T-helper 2 cell treated with Interferon-gamma antibody and Interleukin-4, amounts not matched to agents 5 μg/mL and 100 μg/mL, for 36 hours (primary cell): ENCODE measurements at places on chromosomes 1 and 21.

GRCh38 chr1:30700528-30701257 is 22.7 kb downstream of the MATN1 start:
- no peak for DNase-seq

- no peak for DNase-seq
Observed at GRCh38 chr1:170682169-170682568, 18.2 kb downstream of the PRRX1 start.

- DNase-seq: no peak
Observed at GRCh38 chr1:204203206-204203767, 7.0 kb upstream of the KISS1 start.

DNA sequence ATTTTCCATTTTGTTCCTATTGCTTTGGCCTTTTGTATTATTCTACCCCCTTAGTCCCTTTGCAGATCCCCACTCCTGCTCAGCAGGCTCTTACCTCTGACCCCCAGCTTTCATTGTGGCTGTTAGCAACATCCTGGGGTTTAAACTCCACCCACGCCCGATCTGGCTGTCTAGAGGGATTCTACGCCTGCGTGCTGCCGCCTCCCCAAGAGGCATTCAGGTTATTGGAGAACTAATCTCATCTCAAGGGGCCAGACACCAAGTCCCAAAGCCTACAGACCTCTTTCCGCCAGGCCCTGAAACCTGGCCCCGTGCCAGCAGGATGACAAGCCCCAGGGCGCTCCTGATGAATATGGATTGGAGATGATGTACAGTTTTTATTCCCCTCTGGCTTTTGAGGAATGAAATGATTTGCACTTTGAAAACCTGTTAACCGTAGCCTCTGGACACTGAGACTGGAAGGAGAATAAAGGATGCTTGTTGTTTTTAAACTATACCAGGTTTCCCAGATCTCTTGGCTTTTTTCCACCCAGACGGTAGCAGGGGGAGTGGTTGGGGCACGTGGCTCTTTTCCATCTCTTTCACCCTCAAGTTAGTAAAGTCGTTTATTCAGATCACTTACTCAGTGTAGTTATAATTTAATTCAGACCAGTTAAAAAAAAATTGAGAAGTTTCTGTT is 14.5 kb upstream of the IKBKE start:
- DNase-seq: no peak

DNA sequence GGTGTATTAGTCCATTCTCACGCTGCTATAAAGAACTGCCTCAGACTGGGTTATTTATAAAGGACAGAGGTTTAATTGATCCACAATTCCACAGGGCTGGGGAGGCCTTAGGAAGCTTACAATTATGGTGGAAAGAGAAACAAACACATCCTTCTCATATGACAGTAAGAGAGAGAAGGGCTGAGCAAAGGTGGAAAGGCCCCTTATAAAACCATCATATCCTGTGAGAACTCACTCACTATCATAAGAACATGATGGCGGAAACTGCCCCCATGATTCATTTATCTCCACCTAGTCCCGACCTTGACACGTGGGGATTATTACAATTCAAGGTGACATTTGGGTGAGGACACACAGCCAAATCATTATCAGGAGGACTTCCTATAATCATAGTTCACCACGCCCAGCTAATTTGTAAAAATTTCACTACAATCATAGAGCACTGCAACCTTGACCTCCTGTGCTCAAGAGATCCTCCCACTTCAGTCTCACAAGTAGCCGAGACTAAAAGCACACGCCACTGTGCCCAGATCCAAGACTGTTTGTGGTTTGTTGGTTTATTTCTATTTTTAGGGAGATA is 164.9 kb downstream of the RERE start:
- no peak for DNase-seq

GRCh38 chr1:10733474-10734366 is 62.7 kb downstream of the CASZ1 start:
- peak; percentile 64 for DNase-seq

- no peak for DNase-seq
Observed at GRCh38 chr1:197439708-197440280, 171.7 kb downstream of the CRB1 start.

GRCh38 chr1:36667836-36668235 is 185.1 kb upstream of the CSF3R start:
- no peak for DNase-seq

- no peak for DNase-seq
Observed at GRCh38 chr1:63124666-63125191, 197.6 kb upstream of the FOXD3 start.

GRCh38 chr21:18940791-18941190 is 537.2 kb upstream of the TMPRSS15 start:
- DNase-seq: no peak

GRCh38 chr1:24018611-24019580 is 38.8 kb upstream of the SRSF10 start:
- DNase-seq: no peak

DNA sequence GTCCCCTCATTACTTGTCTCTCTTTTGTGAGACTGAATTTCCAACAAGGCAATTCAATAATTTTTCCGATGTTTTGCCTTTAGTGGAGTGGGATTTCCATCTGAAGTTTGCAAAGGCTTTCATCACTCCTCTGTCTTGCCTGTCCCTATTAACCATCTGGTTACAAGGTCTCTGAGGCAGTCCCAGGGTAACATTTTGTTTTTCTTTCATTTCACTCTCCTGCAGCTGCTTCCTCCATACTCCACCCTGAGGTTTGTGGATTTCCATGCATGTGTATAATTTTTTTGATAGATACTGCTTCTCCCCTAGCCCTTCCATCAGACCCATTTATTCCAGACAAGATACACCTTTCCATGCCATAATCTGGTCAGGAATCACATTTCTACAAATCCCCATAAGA is 366.8 kb downstream of the PTBP2 start:
- no peak for DNase-seq

DNA sequence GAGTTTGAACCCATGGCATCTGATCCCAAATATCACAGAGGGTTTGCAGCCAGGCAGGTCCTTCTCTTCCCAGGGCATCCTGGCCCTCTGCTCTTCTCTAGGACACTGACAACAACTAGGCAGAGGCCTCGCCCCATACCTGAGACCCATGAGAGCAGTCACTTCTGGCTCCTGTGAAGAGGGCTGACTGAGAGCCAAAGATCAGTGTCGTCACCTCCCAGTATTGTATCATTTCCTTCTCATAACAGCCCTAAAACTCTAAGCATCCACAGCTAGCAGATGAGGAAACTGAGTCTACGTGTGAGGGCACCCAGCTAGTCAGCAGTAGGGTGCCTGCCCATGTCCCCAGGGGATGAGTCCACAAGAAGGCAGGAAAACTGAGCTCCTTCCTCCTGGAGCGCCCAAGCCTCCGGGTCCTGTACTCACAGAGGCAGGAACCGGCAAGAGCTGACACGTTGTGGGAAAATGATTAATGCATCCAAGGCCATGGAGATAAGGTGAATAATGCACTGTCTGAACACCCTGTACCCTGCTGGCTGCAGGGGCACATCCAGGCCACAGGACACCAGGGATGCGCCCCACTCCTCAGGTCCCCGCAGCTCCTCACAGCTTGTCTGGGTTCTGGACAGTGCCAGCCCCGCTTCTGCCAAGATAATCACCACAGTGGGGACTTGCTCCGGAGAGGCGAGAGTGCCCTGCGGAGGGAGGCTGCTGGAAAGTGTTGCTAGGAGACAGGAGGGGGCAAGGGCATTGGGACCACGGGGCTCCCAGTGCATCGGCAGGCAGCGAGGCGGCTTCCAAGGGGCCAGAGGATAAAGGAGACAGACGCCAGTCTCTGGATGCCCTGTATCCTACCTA is 340.0 kb downstream of the NPHP4 start:
- no peak for DNase-seq

DNA sequence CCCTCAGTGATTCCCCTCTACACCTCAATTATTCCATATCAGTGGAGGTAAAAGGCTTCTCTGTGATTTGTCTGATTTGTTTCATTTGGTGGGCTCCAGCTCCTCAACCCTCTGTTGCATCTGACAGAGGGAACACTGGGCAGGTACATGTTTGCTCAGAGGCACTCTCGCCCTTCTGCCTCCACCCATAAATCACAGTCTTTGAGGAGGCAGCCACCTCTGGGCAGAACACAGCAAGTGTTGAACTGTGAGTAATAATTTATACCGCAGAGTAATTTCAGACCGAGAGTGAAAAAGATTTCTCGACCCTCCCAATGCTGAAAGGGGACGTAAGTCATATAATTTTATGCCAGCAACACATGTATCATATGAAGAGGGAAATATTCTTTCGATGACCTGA is 330.1 kb upstream of the PBX1 start:
- DNase-seq: no peak

DNA sequence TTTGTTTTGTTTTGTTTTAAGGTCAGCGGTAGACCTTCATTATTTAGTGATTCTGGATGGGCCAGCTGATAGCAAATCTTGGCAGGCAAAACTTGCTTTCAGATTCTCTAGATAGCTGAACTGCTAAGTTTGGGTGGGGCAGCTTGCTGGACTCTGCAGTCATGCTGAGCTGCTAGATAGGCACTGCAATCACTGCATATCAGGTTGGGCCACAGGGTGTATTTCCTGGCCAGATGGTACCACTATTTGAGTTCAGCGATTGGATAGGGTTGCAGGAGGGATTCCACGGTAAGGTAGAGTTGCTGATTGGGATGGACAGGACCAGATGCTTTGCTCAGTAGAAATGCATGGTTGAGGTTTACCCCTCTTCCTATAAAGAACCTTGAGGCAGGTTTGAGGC is 579.3 kb upstream of the ADGRL4 start:
- DNase-seq: no peak

DNA sequence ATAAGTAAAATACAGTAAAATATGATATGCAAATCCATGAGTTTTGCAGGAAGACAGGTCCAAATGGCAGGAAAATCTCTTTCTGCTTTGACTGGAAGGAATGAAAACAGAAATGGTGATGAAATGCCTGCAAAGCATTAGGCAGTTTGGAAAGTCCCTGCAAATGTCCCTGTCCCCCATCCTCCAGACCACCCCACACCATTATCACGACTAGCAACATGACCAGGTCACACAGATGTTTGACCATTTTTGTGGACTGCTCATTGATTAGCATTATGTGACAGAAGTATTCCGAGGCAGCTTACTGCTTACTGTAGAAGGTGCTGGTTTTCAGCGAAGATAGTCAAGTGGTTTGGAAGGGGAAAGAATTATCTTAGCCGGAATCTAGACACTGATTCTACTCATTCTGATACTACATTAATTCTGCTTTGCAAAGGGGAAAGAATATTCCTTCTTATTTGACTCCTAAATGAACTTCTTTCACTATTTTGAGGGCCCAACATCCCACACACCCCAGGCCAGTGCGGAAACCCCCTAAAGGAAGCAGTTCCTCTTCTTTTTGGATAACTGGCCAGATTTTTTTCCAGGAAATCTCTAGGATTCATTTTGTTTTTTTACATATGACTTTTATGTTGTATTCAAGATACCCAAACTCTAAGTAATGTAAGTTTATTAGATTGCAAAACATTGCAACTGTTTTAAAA is 9.5 kb upstream of the CR2 start:
- no peak for DNase-seq

DNA sequence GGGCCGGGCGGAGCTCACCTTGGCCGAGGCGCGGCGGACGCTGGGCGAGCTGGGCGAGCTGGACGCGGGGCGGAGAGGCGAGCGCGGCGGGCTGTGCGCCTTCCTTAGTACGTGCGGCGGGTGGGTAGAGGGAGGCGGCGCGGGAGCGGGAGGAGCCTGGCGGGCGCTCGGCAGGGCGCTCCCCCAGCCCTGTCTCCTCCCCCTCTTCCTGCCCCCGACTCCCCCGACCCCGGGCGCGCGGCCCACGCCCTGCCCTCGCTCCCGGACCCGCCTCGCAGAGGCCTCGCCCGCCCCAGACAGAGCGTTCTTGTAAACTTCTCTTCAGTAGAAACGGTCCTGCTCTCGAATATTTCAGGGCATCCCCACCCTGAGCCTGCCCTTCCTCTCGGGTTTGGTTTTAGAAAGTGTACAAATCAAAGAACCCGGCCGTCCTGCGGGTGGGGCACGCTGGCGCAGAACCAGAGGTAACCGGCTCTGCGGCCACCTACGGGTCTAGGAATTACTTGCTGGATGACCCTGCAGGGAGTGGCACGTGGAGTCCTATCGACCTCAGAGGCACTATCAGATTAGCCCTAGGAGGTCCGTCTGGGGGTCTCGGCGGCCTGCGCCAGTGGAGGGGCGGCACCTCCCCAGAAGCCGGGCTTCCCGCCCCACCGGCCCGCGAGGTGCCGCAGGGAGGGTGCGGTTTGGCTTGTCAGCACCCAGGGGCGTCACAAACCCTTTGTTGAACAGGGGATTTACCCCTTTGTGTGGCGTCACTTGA is at the start of gene S100A10:
S100A10 (minus strand) TSS at position 126 of the 763 bp plus-strand sequence. CDS start 7,629 bp downstream, outside the sequence.
- DNase-seq: peak; percentile 72

- no peak for DNase-seq
Observed at GRCh38 chr1:59004755-59005154, 220.9 kb upstream of the JUN start.

DNA sequence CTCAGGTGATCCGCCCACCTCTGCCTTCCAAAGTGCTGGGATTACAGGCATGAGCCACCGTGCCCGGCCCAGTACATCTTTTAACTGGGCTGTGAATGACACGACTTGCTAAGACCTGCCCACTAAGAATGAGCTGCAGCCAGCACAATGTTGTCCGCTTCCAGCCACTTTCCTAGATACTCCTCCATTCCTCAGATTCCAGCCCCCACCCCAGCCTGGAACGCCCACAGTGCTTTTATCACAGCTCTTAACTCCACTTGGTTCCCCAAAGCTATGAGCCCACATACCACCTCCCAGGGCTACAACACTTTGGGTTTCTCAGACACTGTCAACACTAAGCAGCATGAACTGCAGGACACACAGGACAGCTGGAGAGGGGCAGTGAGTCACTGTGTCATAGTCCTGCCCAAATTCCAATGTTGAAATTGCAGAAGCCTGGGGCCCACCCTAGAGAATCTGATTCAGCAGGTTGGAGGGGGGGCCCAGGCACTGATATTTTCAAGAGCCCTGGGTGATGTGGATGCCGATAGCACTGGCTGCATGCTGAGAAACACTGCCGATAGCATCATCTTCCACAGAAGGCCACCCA is 58.0 kb downstream of the ACBD3 start:
- DNase-seq: no peak

GRCh38 chr1:210257698-210258529 is 25.3 kb downstream of the SERTAD4 start:
- DNase-seq: no peak

DNA sequence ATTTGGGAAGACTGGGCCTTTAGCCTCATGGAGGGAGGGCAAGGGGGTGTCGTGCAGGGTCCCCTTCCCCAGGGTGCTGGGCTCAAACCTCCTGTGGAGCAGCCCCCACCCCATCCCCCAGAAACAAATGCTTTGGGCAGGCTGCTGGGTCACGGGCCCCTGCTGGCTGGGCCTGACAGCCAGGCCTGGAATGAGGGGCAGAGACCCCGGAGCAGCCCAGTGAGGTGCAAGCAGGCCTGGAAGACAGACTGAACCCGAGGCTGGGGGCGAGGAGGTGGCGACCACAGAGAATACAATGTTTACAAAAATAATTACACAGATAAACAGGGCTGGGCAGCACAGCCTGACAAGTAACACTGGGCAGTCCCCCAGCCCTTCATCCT is 5.3 kb downstream of the CCDC24 start:
- no peak for DNase-seq

- no peak for DNase-seq
Observed at GRCh38 chr1:111504097-111504496, 664 bp upstream of the ADORA3 start.

GRCh38 chr1:225458222-225458631 is 30.4 kb upstream of the LBR start:
- no peak for DNase-seq

- DNase-seq: no peak
Observed at GRCh38 chr1:29269382-29269781, 33.1 kb downstream of the PTPRU start.
